ENCODE measurements at places on chromosomes 11 and 22. TPM values are rescaled to one million over a fixed set of nuclear protein-coding genes. Genes with fewer than 3 reads are reported as not detected.

- ATAC-seq = no peak
These were observed 18.8 kb upstream of the OR5B21 start for GRCh38 chr11:58526721-58527120.

Gene HBG2
- total RNA-seq = not detected

Gene MAPK8IP2
- total RNA-seq = 0.93 TPM

- ATAC-seq = no peak
These were observed 424.9 kb downstream of the TBC1D22A start for GRCh38 chr22:47187176-47187957.

Gene NLRP6
- not detected for total RNA-seq

DNA sequence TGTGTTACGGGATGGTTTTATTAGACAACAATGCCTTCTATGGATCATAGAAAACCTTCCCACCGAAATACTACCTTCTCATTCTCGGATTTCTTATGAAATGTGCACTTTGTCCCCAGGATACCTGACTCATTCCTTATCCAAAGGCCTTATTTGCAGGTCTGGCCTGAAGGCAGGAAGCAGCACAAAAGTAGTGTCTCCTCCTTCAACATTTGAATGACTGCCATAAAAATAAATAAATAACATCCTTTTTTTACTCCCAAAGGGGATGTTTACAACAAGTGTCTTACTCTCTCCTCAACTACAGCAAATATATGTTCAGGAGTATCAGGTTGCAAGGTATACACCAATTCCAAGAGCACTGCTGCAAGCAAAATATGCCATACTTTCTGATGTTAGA is 41.6 kb upstream of the PAK1 start:
- no peak for ATAC-seq

Gene IL10RA
- 19.5 TPM for total RNA-seq

Gene OR2D2
- total RNA-seq = not detected

Gene PTPRCAP
- total RNA-seq = 4.6 TPM

DNA sequence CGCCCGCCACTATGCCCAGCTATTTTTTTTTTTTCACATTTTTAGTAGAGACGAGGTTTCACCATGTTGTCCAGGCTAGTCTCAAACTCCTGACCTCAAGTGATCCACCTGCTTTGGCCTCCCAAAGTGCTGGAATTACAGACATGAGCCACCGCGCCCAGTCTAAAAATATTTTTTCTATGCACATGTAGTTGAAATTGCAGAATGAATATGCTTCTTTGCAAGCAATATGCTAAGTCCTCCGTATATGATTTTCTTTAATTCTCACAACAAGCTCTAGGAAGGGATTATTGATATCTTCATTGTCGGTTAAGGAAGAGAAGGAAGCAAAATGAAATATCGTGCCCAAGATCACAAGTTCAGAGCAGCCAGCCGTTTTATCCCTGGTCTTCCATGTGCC is 30.1 kb upstream of the SYT13 start:
- no peak for ATAC-seq

DNA sequence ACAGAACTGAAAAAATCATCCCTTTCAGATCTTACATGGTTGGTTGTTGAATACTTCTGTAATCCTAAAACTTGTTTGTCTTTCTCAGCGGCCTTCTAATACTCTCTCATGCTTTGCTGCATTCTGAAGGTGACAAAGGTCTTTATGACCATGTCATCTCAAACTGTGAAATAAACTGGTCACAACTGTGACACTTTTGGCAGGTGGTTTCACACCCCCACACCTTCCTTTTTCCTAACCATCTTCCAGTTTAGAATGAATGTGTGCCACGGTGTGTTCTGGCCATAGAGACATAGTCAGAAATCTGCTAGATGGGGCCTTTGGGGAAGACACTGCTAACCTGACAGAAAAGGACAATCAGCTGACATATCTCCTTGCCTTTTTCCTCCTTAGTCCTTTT is 14.7 kb upstream of the RFPL3 start:
- ATAC-seq = no peak

DNA sequence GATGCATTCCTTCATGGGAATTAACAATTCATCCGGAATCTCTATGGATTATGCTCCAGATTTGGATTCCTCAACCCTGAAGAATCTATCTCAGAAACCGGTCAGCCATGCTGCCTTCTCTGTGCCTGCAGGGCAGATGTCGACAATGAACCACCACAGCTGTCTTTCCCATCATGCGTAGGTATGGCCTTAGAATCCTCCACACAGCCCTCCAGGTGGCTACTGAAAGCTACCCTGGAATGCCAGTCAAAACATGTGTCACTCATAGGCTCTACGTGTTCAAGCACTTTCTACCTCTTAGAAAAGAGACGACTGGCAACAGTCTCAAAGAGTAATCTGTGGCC is 19.4 kb downstream of the MAML2 start:
- ATAC-seq = no peak

All from gastroesophageal sphincter (tissue), 4 donors.